Activated B cell treated with CpG ODN at 0.5 μM for 24 hours (primary cell): ENCODE measurements at places on chromosomes 11 and 22. TPM values are rescaled to one million over a fixed set of nuclear protein-coding genes. Genes with fewer than 3 reads are reported as not detected.

HBG1 gene
- total RNA-seq: not detected in 2 replicates

UPK3A gene
- total RNA-seq: 1.4 and 1.6 TPM in 2 replicates

SMC1B gene
- total RNA-seq: 0.13 TPM in 1 of 2 replicates, not detected in the other

BTG4 gene
- total RNA-seq: not detected in 2 replicates

DLG2 gene
- total RNA-seq: 2.3 and 2.7 TPM in 2 replicates

NEFH gene
- total RNA-seq: 0.15 and 0.20 TPM in 2 replicates

OR8D1 gene
- total RNA-seq: not detected in 2 replicates

PGGHG gene
- 62.3 and 74.1 TPM in 2 replicates for total RNA-seq

TSSK2 gene
- total RNA-seq: 0.13 TPM in 1 of 2 replicates, not detected in the other

SCGB1D4 gene
- total RNA-seq: not detected in 2 replicates

- DNase-seq: no peak
These were observed 62.6 kb upstream of the PHF21B start for GRCh38 chr22:45072322-45072903.

DNA sequence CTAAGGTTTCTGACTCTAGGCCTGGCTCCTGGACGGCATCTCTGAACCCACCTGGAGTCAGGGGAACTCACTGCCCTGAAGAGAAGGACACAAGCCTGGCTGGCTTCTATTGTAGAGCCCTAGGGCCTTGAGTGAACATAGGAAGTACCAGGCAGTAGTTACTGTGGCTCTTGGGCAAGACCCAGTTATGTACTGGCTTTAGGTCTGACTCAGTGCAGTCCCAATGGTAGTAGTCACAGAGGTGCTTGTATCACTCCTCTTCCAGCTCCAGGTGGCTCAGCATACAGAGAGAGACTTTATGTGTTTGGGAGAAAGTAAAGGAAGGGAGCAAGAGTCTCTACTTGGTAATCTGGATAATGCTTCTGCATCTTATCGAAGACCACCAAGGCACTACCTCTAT is 13.9 kb upstream of the PAK1 start:
- DNase-seq: no peak

DNA sequence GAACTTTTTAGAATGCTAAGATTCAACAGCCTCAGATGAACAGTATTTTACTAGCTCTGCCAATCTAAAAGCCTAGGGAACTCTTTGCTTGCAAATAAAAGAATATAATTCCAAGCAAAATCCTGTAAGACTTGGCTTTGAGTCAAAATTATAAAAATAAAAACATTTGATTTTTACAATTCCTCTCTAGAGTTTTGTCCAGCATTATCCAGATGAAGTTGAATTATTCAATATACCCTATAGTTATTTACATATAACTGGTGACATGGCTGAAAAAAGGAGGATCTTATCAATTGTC is 378.3 kb downstream of the ETS1 start:
- no peak for DNase-seq

DNA sequence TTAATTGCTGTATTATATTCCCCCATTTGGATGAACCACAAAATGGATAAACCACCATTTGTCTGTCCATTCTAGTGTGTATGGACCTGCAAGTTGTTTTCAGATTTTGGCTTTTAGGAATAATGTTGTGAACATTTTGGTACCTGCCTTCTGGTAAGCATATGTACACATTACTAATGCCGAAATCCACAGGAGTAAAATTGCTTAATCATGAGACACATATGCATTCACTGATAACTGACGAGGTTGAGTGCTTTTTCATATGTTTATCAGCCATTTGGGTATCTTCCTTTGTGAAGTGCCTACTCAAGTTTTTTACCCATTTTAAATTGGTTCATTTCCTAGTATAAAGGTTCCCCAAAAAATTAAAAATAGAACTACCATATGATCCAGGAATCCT is 34.2 kb downstream of the OSBP2 start:
- DNase-seq: no peak

DNA sequence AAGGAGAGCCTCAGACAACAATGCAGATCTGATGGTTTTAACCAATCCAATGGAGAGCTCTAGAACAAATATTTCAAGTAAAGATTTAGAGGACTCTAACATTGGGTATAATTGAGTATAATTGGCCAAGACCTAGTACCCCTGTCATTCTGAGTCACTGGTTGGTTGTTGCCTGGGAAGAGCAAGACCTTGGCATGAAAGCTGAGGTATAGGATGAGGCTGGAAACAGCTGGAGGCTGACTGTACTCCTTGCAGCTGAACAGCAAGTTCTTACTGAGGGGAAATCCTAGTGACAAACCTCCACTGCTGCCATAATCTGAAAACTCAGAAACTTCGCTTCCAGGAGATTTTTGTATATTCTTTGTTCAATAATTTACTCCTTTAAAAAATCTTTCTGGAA is 54.3 kb upstream of the MUC15 start:
- DNase-seq: no peak

- no peak for DNase-seq
These were observed 696 bp downstream of the KRTAP5-5 start for GRCh38 chr11:1630271-1630670.

DNA sequence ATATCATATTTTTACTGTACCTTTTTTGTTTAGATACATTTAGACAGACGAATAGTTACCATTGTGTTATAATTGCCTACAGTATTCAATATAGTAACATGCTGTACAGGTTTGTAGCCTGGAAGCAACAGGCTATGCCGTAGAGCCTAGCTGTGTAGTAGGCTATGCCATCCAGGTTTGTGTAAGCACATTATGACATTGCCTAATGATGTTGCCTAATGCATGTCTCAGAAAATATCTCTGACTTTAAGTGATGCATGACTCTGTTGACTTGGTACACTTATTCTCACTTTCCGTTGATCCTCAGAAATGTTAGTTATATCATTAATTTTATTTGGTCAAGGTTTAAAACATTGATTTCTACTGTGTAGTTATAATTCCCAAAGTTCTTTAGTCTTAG is 39.9 kb downstream of the OR2AT4 start:
- DNase-seq: no peak

- DNase-seq: no peak
These were observed 393 bp downstream of the ST13 start for GRCh38 chr22:40855979-40856512.

GRCh38 chr22:47044722-47045535 is 282.5 kb downstream of the TBC1D22A start:
- DNase-seq: no peak

- no peak for DNase-seq
These were observed 56.7 kb downstream of the PPP6R2 start for GRCh38 chr22:50399751-50400331.
